ENCODE measurements at places on chromosomes 5 and 9.

DNA sequence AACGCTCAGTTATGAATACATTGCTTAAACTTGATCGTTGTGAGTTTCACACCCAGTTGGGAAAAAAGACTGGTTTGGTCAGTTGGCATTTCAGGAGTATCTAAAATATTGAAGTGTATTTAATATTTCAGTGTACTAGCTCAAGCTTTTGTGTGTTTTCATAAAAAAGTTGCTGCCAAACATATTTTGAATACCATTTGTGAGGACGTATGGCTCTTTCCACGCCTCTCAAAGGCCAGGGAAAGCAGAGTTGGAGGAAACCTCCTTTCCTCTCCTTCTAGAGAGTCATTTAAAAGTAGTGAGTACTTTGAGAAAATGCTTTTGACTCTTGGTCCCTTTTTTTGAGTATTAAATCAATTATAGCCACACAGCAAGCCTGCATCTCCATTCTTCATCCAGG, 43.2 kb upstream of the ANKRD33B start:
- DNase-seq, result no peak
- H3K36me3 ChIP-seq, result no peaks in the 10 kb centered on the region
- peaks cover 3% of the 10 kb centered on the region for H3K27me3 ChIP-seq
- no peak overlapping the region for H3K4me3 ChIP-seq
- no peaks in the 10 kb centered on the region for H3K4me1 ChIP-seq
- no peak overlapping the region for H3K27ac ChIP-seq

GRCh38 chr9:114823441-114823840, 17.6 kb upstream of the TNFSF15 start:
- DNase-seq, result no peak
- no peak overlapping the region for H3K27ac ChIP-seq
- H3K4me1 ChIP-seq, result peaks cover 23% of the 10 kb centered on the region
- H3K27me3 ChIP-seq, result peaks cover 19% of the 10 kb centered on the region
- H3K4me3 ChIP-seq, result no peak overlapping the region

DNA sequence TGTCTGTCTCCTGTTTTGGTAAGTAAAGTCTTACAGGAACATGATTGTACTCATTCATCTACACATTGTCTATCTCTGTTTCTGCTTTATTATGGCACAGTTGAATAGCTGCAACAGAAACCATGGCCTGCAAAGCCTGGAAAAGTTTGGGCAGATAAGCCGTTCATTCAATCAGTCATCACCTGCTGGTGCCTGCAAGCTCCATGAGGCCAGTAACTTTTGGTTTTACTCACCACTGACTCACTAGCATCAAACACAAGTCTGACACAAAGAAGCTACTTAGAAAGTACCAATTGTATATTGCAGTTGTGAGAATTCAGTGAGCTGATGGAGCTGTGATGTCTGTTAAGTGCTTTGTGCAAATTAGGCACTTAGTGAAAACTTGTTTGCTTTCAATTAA, 373.6 kb upstream of the SGCD start:
- no peaks in the 10 kb centered on the region for H3K36me3 ChIP-seq
- H3K27ac ChIP-seq, result no peak overlapping the region
- peaks cover 4% of the 10 kb centered on the region for H3K27me3 ChIP-seq
- H3K4me3 ChIP-seq, result no peak overlapping the region
- no peak for DNase-seq
- peaks cover 4% of the 10 kb centered on the region for H3K4me1 ChIP-seq

DNA sequence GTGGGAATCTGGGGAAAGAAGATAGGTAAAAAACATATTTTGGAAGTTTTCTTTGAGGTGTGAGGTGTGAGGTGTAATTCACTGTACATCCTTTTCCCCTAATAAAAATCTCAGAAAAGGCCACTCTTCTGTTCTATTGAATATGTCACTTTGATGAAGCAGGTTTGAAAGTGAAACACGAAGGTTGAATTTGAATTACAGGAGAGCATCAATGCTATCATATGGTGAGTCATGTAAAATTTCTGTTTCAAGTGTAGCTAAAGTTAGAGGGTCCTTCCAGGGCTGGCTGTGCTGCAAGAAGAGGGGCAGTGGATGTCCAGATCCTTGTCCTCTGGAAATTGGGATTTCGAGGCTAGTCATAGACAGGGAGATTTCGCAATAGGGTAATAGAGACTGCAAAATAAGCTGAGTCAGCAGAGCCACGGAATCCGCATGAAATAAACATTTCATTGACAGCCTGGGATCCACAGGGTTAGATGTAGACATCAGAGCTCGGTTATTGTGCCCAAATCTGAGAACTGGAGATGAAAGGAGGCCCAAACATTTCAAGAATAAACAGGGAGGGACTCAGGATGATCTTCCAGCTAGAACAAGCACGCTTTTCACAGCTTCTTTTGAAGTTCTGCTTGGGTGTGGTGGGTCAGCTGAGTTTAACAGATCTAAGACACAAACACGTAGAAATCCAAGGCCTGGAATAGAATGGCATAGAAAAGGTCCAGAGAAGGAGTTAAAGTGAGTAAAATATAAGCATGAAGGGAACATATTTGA, 194.4 kb upstream of the CDKN2B start:
- DNase-seq, result no peak
- no peak overlapping the region for H3K27ac ChIP-seq
- no peak overlapping the region for H3K4me3 ChIP-seq
- peaks cover 36% of the 10 kb centered on the region for H3K27me3 ChIP-seq
- H3K36me3 ChIP-seq, result no peaks in the 10 kb centered on the region

DNA sequence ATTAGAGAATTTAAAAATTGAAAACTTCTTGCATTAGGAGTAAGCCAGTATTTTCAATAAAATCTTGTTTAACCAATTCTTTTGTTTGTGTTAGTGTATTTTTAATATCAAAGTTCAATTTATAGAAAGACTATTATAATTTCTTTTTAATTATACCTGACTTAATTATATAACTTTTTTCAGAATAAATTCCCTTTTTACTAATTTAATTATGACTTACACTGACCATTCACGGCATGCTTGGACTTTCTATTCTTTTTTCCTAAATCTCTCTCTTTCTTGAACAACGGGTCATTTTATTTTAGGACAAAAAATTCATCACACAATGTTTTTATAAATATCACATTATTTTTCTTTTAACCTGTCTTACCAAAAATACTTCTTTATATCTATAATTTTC, 555.3 kb upstream of the PTGER4 start:
- peaks cover 30% of the 10 kb centered on the region for H3K36me3 ChIP-seq
- H3K27ac ChIP-seq, result no peak overlapping the region
- no peaks in the 10 kb centered on the region for H3K27me3 ChIP-seq
- H3K4me1 ChIP-seq, result peaks cover 10% of the 10 kb centered on the region
- DNase-seq, result no peak

GRCh38 chr9:15711931-15712330, 159.1 kb downstream of the CCDC171 start:
- H3K27me3 ChIP-seq, result no peaks in the 10 kb centered on the region
- no peak overlapping the region for H3K27ac ChIP-seq
- H3K4me1 ChIP-seq, result no peaks in the 10 kb centered on the region
- no peak overlapping the region for H3K4me3 ChIP-seq
- no peaks in the 10 kb centered on the region for H3K36me3 ChIP-seq
- no peak for DNase-seq

All from activated T-helper 2 cell treated with anti-CD3 and anti-CD28 coated beads, Interferon-gamma antibody, Interleukin-2, Interleukin-4, amounts not matched to agents 10 μg/mL and 5 μg/mL and 100 μg/mL, durations not matched to agents 14 hours and 24 hours and 36 hours (primary cell).